Stimulated activated CD8-positive, alpha-beta memory T cell treated with anti-CD3 and anti-CD28 coated beads, Interleukin-12 subunit alpha, Interleukin-12 subunit beta, amount 100 ng/mL, for 1 hour (primary cell): ENCODE measurements at places on chromosomes 11 and 22.

DNA sequence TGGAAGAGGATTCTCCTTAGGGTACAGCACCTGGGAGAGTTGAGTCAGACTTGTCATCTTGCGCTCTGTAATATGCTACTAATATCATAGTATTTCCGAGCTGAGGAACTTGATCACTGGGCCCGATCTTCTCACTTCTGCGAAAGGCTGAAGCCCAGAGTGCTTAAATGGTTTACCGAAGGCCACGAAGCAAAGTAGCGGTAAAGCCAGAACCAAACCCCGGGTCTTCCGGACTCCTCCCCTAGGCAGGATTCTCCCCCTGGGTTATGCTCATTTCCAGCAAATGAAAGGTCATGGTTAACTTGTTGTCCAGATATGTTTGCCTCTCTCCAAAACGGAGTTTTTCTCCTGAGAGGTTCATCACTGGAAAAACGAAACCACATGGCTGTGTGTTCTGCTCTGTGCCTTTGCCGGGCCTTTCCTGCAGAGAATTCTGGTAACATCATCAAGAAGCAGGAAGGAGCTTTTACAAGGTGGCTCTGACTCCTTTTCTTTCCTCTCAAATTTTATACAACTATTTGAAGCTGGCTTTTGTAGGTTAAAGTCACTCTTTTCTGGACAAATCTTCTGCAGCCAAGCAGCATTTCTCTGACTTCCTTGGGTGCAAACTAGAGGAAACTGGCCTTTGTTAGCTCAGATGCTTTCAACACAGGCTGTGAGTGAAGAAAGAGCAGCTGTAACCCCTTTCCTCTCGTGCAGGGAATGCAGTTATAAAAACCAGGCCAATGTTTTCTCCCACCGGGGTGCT is 35.5 kb downstream of the UBASH3B start:
- DNase-seq, result no peak

GRCh38 chr22:32714458-32715430 is 86.8 kb upstream of the TIMP3 start:
- DNase-seq, result no peak

DNA sequence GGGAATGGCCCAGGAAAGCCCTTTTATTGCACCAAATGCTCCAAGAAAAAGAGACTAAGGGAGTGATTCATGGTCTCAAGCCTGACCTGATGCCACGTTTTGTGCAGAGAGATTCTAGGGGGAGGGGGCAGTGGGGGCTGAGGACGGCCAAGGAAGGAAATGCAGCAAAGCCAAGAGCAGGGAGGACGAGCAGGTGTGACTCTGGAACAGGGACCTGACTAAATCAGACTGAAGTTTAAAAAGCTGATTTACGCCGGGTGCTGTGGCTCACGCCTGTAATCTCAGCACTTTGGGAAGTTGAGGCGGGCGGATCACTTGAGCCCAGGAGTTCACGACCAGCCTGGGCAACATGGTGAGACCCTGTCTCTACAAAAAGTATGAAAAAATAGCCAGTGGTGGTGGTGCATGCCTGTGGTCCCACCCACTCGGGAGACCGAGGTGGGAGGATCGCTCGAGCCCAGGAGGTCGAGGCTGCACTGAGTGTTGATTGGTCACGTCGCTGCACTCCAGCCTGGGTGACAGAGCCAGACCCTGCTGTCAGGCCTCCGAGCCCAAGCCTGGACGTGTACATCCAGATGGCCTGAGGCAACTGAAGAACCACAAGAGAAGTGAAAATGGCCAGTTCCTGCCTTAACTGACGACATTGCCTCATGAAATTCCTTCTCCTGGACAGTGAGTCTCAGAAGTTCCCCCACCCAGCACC is 10.8 kb upstream of the IFITM3 start:
- no peak for DNase-seq

DNA sequence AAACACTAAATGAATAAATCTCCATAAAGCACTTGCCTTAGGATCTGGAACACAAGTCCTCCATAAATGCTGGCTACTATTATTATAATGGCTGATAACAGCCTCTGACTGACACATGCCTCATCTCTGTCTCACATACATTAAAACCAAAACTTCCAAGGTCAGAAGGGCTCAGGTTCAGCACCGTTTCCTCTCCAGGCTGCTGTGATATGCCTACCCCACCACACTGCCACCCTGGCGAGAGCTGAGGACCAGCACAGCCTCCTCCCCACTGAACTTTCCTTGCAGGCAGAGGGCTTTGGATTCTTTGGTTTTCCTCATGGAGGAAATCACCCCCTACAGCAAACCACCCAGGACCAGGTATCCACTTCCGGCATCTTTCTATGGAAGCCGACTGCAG is 112.8 kb downstream of the ABTB2 start:
- DNase-seq, result no peak

GRCh38 chr22:46807458-46807857 is 45.0 kb downstream of the TBC1D22A start:
- no peak for DNase-seq

DNA sequence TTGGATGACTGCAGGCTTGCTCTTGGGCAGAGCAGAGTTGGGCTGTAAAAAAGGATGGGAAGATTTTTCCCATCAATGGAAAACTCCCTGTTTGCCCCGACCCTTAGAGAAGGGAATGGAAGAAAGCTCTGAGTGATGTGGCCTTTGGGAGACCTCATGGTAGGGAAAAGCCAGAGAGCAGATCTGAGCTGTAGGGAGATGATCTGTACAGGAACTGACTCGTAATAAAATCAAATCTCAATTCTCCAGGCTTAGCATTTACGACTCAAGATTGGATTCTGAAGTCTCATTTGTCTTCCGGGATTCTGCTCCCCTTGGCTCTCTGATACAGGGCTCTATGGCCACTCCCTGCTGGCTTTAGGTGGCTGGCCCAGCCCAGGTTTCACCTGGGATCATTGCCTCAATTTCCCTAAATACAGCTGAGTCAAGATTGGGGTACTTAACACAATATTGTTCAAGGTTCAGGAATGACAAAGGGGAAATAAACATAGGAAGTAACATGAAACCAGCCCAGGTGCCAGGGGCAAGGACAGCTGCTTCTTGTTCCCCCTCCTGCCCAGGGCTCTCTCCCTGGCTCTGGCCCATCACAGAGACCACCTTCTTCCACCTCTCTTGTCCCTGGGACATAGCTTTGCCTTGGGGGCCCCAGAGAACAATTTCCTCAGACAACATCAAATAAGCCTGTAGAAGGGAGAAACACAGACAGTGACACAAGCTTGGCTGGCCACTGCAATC is 38.4 kb upstream of the THY1 start:
- DNase-seq, result no peak

GRCh38 chr22:45251825-45252224 is 11.1 kb upstream of the KIAA0930 start:
- DNase-seq, result no peak
